ENCODE measurements at places on chromosomes 16 and 17.

DNA sequence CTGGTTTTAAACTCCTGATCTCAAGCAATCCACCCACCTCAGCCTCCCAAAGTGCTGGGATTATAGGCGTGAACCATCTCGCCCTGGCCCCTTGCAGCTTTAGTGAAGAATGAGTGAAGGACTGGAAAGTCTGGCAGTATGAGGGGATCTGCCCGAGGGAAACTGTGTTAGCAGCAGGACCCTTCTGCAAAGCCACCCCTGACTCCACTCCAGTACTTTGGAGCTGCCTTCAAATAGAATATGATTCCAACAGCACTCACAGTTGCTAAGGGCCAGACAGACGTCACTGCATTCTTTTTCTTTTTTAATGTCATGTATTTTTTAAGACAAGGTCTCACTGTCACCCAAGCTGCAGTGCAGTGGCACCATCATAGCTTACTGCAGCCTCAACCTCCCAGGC lies 52.3 kb downstream of the KPNA2 start:
- DNase-seq: no peak

GRCh38 chr17:12712941-12713340 lies 47.3 kb downstream of the MYOCD start:
- no peak for DNase-seq

- no peak for DNase-seq
Measured at GRCh38 chr17:41402161-41402560, 4.8 kb upstream of the KRT31 start.

GRCh38 chr17:78573955-78574354 lies 3.2 kb downstream of the DNAH17 start:
- DNase-seq: no peak

DNA sequence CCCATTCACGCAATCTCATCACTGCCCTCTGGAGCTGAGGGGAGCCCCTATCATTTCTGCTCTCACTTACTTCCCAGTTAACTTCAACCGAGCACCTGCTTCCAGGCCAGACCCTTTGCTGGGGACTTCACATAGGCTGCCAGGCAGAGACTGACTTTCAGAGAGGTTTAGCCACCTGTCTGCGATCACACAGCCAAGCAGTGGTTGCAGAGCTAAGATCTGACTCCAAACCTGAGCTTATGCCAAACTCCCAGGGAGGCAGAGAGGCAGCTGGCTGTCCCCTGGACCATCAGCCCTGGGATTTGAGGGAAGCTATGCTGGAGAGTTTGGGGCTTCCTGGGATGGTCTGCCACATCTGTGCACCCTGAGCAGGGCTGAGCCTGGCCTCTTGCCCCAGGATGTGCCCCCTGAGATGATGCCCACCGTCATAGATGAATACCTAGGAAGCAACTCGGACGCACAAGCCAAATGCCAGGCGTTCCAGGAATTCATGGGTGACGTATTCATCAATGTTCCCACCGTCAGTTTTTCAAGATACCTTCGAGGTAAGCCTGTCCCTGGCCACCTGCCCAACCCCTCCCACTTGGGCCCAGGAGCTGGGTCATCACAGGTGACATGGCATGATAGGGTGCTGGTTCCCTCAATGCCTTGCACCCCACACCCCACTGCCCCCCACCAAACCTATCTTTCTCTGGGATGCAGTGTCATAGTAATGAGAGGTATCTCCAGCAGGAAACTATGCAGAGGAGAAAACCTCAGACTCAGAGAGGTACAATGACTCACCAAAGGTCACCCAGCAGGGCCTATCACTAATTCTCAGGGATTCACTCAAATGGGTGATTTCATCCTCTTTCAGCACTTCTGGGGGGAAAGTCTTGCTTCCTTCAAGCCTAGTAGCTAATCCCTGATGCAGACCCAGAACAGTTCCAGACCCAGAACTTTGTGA lies 10.0 kb downstream of the CES3 start:
- no peak for DNase-seq

GRCh38 chr17:80855948-80856862 lies 135.4 kb upstream of the CHMP6 start:
- DNase-seq: no peak

- DNase-seq: no peak
Measured at GRCh38 chr17:81409190-81409935, 14.1 kb downstream of the BAHCC1 start.

GRCh38 chr16:50711862-50712559 lies 18.6 kb downstream of the NOD2 start:
- DNase-seq: peak; percentile 75

GRCh38 chr16:89905511-89906139 lies 13.0 kb upstream of the MC1R start:
- no peak for DNase-seq

- DNase-seq: no peak
Measured at GRCh38 chr17:2013994-2014317, 11.2 kb downstream of the RTN4RL1 start.

DNA sequence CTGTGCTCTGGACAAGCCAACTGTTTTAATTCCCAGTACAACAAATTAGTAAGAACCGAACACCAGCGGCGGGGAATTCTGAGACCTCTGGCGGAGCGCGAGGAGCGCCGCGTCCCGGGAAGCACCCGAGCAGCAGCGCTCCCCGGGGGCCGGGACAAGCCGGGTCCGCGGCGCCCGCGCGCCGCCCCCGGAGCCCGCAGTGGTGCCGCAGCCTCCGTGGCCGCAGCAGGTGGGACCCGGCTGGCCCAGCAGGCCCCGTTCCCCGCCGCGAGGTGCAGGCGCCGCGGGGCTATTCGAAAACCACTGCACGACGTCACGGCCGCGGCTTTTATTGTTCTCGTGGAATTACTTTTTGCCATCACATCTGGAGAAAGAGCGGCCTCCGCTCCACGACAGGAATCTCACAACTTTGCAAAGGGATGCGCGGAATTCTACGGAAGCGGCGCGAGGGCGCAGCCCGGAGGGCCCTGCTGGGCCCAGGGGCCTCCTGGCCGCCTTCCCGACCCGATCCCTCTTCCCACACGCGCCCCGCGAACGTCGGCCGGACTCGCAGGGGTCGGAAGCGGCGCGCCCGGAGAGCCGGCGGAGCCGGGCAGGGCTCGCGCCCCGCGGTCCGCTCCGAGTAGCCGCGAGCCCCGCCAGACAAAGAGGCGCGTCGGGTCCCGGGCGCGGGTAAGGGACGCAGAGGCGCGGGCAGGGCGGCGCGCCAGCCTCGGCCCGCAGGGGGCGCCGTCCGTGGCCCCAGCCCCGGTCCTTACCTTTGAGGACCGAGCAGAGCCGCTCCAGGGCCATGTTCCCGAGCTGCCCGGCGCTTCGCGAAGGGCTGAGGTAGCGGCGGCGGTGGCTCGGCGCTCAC lies 696 bp downstream of the NETO2 start:
- DNase-seq: peak; percentile 65

DNA sequence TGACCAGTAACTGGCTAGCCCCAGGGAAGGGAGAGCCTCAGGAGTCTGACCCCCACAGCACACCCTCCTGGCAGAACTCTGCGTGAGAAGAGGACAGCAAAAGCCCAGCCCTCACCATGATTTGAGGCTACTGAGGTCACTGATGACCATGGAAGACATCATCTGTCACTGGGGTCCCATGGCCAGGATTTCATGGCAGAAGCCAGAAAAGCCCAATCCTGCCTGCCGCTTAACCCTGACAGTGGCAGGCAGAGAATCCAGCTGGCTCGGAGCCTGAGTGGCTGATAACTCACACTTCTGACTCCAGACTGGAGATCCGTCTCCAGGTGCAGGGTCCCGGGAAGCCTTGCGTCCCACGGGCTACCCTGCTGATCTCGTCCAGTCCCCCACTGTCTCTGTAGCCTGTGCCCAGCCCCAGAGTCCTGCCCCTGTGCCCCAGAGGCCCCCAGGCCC lies 17.5 kb downstream of the GRIN2C start:
- DNase-seq: no peak

GRCh38 chr16:4176906-4177417 lies 60.7 kb upstream of the ADCY9 start:
- DNase-seq: no peak

- peak; percentile 56 for DNase-seq
Measured at GRCh38 chr17:45038728-45039634, 12.5 kb downstream of the DCAKD start.

- no peak for DNase-seq
Measured at GRCh38 chr17:67095803-67096202, 51.4 kb downstream of the CACNG1 start.

DNA sequence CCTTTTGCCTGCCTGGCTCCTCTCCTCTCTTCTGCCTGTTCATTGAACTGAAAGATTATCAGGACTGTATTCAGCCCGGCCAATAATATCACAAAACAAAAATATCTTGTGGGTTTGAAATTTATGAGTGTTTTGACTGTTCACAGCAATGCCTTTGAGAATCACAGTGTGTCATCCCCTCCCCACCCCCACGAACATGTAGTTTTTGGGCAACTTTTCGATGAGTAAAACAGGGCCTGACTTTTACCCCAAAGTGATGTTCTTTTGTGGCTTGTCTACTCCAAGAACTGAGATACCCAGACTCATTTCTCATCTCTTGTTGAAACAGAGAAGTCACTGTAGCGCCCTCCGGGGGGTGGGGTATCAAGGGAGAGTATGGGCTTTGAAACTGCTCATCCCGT lies 675.7 kb downstream of the WWOX start:
- no peak for DNase-seq
